ENCODE measurements at places on chromosomes 11 and 22. TPM values are rescaled to one million over a fixed set of nuclear protein-coding genes. Genes with fewer than 3 reads are reported as not detected.

Gene MS4A1
- 1.9 TPM for total RNA-seq

Gene TPST2
- 48.2 TPM for total RNA-seq

Gene GGT5
- 23.1 TPM for total RNA-seq

GRCh38 chr11:70506986-70507385 is 108.7 kb downstream of the CTTN start:
- H3K36me3 ChIP-seq = no peaks in the 10 kb centered on the region
- DNase-seq = no peak
- H3K4me3 ChIP-seq = no peak overlapping the region
- no peaks in the 10 kb centered on the region for H3K4me1 ChIP-seq
- H3K27ac ChIP-seq = no peak overlapping the region

DNA sequence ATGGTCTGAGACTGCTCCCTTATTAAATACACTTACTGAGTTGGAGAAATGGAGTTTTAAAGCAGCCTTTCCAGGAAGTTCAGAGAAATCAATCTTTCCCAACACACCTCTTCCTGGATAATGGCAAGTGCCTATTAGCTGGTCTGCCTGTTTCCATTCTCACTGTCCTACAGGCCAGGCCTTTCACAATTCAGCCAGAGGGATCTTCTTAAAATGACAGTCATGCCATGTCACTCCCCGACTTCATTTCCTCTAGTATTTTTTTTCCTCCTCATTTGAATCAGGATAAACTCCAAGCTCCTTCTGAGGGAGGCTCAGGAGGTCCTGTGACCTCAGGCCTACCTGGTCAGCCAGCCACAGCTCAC is 62.6 kb downstream of the FDX1 start:
- no peak overlapping the region for H3K4me3 ChIP-seq
- H3K36me3 ChIP-seq = no peaks in the 10 kb centered on the region
- no peaks in the 10 kb centered on the region for H3K4me1 ChIP-seq

GRCh38 chr11:11988099-11988651 is 20.3 kb downstream of the DKK3 start:
- no peak overlapping the region for H3K4me3 ChIP-seq
- no peaks in the 10 kb centered on the region for H3K36me3 ChIP-seq
- no peak overlapping the region for H3K27ac ChIP-seq
- no peak for DNase-seq
- H3K4me1 ChIP-seq = no peaks in the 10 kb centered on the region
